ENCODE measurements at places on chromosomes 7 and 10. TPM values are rescaled to one million over a fixed set of nuclear protein-coding genes. Genes with fewer than 3 reads are reported as not detected.

Gene MYOZ1
- 455 TPM for polyA plus RNA-seq

Gene SNCG
- polyA plus RNA-seq = 6.7 TPM

DNA sequence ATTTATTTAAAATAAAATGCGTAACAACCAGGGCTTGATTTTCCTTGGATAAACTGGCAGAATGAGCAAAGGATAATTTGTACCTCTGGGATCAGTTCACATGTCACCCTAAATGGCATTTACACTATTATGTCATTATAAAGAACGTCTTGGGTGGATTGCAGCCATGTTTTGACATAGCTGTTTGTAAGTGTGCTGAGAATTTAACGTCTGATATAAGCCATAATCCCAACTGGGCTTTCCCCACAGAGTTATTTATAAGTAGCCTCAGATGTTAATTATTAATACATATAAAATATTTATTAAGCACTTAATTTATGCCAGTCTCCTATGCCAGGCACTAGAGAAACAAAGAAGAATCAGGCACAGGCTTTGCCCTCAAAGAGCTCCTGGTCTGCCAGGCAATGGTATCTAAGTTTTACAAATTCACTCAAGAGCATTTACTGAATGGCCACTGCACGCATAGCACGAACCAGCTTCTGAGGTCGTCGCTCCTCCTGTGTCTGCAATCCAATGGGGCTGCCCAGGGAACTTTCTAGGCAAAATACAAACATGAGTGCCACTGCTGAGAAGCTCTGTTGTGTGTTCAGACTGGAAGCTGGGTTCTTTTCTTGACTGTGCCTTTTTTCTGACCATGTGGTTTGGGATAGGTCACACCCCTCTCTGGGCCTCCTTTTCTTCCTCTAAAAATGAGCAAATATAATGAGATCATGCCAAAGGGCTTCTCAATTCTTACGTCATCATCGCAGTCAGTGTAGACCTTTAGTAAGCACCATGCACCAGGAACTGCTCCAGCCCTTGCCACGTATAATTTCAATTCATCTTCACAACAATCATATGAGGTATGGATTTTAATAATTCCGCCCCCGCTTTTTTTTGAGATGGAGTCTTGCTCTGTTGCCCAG lies 11.3 kb upstream of the CTBP2 start:
- no peak for DNase-seq

GRCh38 chr7:127584648-127585043 lies 750 bp downstream of the GCC1 start:
- no peak for DNase-seq

DNA sequence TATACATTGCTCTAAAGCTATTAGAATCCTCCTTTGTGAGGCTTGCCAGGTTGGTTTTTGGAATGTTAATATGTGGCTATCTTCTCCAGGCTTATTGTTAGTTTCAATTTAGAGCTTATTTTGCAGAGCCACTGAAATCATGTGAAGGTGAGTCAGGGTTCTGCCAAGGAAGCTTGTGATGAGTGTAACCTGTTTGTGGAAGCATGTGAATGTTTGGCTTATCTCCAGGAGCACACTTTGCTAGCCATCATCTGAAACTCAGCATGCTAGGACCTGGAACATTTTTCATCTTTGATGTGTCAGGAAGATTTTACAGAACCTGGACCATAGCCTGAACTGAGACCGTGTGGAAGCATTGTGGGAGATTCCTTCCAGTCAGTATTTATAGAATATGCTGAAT lies 197.3 kb downstream of the PPP1R9A start:
- no peak for DNase-seq

Gene CRYGN
- 0.41 TPM for polyA plus RNA-seq

Gene OR2A5
- polyA plus RNA-seq = not detected

DNA sequence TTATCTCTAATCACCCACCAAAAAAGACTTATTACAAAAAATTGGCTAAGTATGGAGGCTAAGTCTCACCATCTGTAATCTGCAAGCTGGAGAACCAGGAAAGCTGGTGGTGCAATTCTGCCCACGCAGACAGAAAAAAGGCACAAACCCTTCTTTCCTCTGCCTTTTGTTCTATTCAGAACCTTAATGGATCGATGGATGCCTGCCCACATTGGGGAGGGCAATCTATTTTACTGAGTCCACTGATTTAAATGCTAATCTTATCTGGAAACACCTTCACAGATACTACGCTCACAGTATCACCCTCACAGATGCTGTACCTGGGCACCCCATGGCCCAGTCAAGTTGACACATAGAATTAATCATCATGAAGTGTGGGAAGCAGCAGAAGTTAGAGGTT lies 10.2 kb downstream of the IGFBP3 start:
- DNase-seq = no peak

Gene SFR1
- polyA plus RNA-seq = 6.8 TPM

Gene SLC39A12
- not detected for polyA plus RNA-seq

DNA sequence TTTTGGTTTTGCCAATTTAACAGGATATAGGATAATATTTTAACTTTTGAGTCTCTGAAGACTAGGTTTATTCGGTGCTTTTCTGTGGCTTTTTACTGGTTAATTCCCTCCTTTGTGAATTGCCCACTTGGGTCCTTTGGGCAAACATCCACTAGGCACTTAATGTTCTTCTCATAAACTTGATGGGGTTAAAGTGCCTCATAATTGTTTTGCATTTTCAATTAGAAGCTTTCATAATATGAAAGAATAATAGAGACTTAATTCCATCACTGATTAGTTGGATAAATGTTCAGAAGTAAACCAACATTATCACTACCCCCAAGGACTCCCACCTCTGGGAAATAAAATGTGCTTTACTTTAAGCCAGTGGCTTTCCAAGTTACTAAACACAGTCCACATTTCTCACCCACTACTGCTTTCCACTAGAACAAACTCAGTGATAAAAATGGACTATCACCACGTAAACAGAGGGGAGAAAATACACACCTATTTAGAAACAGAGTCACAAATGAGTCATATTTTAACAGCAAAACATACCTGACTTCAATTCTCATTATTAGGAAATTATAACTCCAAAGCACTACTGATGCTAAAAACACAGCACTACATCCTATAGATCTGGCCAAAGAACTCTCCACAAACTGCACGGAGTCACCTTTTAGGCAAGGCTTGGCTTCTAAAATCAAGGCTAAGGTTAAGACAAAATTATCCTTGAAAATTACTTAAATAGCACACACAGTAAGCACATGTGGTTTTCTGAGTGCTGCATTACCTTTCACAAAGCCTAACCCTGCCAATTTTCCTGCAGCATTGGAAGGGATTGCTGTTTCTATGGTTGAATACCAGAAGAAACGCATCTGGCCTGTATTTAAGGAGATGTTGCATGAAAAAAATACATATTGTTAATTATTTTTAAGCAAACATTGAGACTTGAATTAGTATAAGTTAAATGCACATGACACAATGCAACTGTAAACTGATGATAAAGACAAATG lies 41.2 kb downstream of the PARD3 start:
- peak; percentile 63 for DNase-seq

DNA sequence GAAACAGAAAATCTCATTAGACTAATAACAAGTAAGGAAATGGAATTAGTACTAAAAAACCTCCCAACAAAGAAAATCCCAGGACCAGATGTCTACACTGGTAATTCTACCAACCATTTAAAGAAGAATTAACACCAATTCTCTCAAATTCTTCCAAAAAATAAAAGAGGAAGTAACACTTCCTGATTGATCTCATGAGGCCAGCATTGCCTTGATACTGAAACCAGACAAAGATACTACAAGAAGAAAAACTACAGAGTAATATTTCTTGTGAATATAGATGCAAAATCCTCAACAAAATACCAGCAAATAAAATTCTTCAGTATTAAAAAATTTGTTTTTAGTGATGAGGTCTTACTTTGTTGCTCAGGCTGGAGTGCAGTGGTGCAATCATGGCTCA lies 21.3 kb downstream of the GCK start:
- DNase-seq = no peak

GRCh38 chr7:76091506-76091905 lies 43.6 kb downstream of the MDH2 start:
- no peak for DNase-seq

Data from muscle of back (tissue), 13 donors.